ENCODE measurements at places on chromosomes 7 and 10.

GRCh38 chr10:22698941-22699440, 15.4 kb downstream of the PIP4K2A start:
- no peak for DNase-seq

- no peak for DNase-seq
These were observed 116.8 kb downstream of the DNAJB9 start for GRCh38 chr7:108686494-108686893.

DNA sequence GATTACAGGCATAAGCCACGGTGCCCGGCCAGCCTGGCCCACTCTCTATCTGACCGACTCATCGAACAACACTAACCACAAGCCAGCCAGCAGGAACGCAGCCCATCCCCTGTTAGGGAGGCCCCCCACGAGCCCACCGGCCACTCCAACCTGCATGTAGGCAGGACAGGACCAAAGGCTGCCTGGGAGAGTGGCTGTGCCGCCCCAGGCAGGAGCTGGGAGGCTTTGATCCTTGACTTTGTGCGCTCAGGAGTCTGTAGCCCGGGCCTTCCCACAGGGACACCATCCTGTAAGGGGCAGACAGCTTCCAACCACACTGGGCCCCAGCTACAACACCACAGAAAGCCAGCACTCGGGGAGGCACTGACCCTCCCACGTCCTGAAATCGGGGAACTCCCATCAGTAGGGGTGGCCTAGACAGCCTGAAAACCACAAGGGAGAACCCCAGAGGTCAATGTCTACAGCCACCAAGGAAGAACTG, 29.4 kb downstream of the GRID1 start:
- no peak for DNase-seq

DNA sequence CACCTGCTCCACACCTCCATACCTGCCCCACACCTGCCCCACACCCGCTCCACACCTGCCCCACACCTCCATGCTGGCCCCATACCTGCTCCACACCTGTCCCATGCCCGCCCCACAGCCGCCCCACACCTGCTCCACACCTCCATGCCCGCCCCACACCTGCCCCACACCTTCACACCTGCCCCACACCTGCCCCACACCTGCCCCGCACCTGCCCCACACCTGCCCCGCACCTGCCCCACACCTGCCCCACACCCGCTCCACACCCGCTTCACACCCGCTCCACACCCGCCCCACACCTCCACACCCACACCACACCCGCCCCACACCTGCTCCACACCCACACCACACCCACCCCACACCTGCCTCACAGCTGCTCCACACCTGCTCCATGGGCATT, 53.0 kb downstream of the PARP12 start:
- DNase-seq = no peak

DNA sequence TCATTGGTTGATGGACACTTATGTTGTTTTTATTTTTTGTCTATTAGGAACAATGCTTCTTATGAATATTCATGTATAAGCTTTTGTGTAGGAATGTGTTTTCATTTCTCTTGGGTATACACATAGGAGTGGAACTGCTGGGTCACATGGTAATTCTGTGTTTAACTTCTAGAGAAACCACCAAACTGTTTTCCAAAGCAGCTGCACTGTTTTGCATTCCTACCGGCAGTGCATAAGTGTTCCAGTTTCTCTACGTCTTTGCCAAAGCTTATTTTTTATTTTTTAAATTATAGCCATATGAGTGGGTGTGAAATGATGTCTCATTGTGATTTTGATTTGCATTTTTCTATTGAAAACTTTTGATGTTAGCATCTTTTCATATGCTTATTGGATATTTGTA, 51.3 kb downstream of the ADK start:
- no peak for DNase-seq

GRCh38 chr7:114087653-114088469, 169.1 kb upstream of the PPP1R3A start:
- DNase-seq = peak; percentile 84

DNA sequence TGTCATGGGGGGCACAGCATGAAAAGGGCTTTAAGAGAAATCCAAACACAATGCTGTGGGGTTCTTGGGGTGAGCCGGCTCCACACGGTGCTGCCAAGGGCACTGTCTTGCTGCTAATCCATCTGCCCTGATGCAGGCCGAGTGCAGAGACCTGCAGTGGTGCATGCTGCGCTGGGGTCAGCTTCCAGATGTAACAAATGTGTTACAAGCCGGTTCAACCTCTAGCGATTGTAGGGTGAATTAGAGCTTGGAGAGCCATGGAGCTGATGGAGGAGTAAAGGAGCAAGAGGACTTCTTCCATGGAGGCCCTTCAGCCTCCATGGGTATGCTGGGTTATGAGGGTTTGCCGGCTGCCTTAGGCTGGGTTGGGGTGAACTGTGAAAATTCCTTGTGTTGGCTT, 402.3 kb downstream of the TYW1 start:
- no peak for DNase-seq

- DNase-seq = no peak
These were observed 43.3 kb upstream of the ITGA8 start for GRCh38 chr10:15763006-15763405.

GRCh38 chr7:11746591-11746990, 85.4 kb downstream of the THSD7A start:
- no peak for DNase-seq

DNA sequence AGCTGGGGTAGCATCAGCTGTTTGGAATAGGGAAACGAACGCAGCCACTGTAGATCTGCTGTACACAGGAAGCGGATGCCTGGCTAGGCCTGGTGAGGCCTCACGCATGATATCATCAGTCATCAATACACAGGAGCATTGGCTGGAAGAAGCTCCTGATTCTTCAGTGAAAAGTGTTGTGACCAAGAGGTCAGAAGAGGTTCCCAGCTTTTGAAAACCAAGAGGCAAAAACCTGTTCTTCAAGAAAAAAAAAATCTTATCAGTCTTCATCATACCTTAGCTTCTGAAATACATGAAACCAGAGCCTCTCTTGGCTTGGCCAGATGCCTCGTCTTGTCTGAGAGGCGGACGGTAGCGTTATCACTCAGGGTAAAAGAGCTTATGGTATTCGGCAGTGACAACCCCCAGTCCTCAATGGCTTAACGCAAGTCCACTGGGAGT, 139.3 kb upstream of the TCF7L2 start:
- DNase-seq = peak; percentile 46

GRCh38 chr7:105840981-105841749, 35.2 kb downstream of the ATXN7L1 start:
- no peak for DNase-seq

GRCh38 chr7:108347616-108348015, 108.6 kb downstream of the NRCAM start:
- no peak for DNase-seq

- DNase-seq = peak; percentile 66
These were observed 29.6 kb downstream of the CHAT start for GRCh38 chr10:49643241-49644034.

GRCh38 chr7:3037259-3037658, 6.4 kb downstream of the CARD11 start:
- DNase-seq = no peak

GRCh38 chr7:71517940-71518699, 386.2 kb downstream of the GALNT17 start:
- no peak for DNase-seq

GRCh38 chr10:133359554-133359971, 1.7 kb upstream of the FUOM start:
- no peak for DNase-seq

DNA sequence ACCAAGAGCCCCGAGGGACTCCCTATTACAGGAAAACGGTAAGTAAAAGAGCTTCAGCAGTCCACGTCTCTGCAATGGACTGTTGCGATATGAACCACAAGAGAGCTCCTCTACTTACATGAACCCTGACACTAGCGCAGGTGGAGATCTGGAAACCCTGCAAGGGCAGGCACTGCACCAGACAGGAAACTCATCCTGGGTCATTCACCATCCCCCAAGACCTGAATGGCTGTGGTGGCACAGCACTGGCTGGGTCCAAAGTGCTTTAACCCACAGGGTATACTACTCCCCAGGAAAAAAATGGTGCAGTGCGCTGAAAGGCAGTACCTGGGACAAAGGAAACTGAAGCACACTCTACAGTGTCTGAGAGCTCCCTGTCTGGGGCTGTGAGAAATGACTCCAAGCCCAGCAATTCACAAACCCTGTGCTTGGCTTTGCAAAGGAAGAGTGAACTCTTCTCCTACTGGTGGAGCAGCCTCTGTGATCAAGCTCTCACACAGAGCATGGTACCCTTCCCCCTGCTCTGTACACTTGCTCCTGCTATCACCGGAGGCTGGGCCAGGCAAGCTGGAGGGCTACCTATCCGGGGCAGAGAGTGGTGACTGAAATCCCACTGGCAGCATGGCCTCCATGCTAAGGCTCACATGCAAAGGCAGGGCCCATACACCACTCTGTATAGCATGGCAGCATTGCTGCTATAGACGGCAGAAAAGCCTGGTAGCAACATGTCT, 44.9 kb downstream of the HIBADH start:
- DNase-seq = no peak

- peak; percentile 33 for DNase-seq
These were observed 142.8 kb downstream of the ADK start for GRCh38 chr10:74293686-74294371.

Measured in lower leg skin (tissue), 4 donors.